ENCODE measurements at places on chromosomes 12 and 14.
A peak's percentile ranks its signal among the peaks of the same experiment; 100 is the strongest.

DNA sequence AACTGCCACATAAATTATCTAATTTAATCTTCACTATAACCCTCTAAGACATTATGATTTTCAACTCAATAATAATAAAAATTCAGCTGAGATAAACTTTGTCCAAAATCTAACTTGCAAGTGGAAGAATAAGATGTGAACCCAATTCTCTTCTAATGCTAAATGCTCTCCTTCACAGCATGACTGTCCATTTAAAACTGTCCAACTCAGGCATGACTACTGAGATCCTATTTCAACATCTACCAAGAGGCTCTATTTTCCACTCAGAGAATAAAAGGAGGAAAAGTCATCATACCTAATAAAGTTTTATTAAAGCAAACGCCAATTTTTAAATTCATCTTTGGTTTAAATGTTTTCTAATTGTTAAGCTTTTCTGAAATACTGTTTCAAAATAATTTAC is 183.6 kb downstream of the MED13L start:
- DNase-seq = no peak

GRCh38 chr14:75660630-75661498 is at the start of the genes ERG28 and TTLL5:
Gene ERG28 (minus strand): TSS chr14:75660876. CDS start chr14:75657502, 3,374 bp downstream.
Gene TTLL5 (plus strand): TSS chr14:75661246. CDS start chr14:75663150, 1,904 bp downstream.
- DNase-seq = peak; percentile 99

DNA sequence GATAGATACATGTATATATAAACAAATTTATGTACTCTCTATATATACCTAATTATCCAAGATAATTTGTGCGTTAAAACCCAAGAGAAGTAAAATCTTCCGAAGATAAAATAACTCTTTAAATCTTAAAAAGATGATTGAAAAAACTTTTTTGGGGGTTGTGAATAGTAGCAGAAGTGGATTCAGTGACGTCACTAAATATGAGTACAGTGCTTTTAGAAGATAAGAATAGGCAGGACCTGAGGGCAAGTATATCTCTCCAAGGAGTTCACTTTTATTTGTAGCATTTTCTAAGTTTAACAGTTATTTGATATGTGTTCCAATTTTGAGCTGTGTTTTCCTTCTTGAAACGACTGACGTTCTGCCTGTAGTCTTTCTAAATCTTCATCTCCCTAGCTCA is 319.8 kb downstream of the PPFIA2 start:
- DNase-seq = no peak

DNA sequence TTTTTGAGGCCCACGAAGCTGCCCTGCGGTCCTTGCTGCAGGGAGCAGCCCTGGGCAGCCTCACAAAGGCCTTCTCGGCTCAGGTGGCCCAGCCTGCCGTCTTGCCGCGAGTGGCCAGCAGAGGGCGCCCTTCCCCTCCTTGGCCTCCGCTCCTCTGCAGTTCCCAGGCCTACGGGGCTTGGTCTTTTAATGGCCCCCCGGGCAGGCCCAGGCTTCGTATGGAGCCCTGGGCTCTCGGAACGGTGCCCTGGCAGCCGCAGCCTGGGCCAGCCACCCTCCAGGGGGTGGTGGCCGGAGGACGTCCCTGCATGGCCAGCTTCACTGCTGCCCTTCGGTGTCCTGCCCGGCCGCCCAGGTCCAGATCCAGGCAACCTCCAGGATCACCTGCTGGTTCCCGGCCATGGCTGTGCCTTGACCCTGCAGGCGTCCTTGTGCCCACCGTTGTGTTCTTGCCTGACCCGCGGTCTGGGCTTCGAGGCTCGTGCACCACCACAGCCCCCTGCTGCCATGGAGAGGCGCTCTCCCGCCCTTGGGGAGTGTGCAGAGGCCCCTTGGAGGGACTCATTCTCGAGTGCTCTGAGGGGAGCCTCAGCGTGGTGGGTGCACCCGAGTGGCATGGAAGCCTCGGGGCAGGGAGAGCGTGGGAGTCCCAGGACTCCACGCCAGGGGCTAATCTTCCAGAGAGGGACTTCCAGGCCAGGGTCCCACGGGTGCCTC is 9.4 kb downstream of the ASPG start:
- no peak for DNase-seq

GRCh38 chr12:30485230-30485890 is 210.3 kb downstream of the IPO8 start:
- no peak for DNase-seq

- DNase-seq = no peak
Observed at GRCh38 chr14:51481643-51482042, 170.1 kb upstream of the FRMD6 start.

DNA sequence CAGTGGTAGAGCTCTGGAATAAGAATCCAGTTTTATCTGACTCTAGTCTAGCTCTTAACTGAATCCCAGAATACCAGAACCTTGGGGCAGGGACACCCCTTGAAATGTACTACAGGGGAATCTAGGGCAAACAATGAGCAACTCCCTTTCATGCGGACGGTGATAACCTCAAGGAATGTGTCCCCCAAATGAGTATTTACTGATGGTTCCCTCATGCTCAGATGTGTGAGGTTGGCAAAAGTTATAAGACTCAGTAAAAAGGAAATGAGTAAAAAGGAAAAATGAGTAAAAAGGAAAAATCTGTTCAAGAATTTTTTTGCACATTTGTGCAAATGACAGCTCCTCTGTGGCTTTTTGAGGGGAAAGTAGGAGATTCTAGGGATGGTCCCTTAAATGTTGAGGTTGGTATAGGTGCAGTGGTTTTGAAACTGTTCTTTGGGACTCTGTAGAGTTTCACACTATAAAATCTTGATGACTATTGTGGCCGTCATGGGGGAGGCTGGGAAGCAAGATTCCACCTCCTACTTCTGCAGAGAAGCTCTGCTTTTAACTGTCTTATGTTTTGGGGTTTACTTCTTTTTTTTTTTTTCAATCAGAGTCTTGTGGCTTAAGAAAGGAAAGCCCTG is 58.6 kb downstream of the NRXN3 start:
- no peak for DNase-seq

GRCh38 chr12:44930972-44931600 is 55.0 kb upstream of the NELL2 start:
- peak; percentile 78 for DNase-seq

DNA sequence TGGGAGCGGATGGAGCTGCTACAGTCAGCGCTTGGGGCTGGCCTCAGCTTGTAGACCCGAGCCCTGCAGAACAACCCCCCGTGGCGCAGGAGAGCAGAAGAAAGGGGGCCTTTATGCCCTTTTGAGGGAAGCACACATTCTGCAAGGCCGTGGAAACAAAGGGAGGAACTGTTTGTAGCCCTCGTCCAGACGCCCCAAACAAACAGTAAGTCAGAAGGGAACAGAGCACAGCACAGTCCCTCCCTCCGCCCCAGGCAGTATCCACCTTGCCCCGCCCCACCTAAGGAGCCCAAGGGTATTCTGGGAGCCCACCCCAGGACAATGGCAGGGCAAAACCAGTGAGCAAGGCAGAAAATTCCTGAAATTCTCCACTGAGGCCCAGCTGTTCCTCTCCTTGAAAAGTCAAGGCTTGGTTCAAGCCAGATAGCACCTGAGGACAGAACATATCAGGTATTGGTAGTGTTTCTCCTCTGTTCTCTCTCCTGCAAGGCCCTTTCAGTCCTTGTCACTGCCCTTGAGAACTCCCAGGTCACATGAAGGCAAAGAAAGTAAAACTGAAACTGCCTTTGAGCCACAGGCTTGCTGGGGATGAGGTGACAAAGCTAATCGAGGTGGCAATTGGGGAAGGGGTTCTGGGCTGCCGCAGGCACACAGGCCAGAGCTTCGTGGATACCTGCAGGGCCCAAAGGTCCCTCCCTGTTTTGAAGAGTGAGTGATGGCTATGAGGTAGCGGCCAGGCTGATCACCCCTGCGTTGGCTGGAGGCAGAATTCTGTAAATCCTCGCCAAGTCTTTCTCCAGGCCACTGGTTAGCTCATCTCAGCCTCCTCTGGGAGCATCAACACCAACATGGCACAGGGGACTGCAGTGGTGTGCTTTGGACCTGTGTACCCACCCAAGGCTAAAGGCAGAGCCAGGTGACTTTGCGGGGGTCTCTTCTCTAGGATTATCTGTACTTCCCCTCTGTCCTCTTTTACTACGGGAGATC is 499 bp downstream of the DGLUCY start:
- no peak for DNase-seq

DNA sequence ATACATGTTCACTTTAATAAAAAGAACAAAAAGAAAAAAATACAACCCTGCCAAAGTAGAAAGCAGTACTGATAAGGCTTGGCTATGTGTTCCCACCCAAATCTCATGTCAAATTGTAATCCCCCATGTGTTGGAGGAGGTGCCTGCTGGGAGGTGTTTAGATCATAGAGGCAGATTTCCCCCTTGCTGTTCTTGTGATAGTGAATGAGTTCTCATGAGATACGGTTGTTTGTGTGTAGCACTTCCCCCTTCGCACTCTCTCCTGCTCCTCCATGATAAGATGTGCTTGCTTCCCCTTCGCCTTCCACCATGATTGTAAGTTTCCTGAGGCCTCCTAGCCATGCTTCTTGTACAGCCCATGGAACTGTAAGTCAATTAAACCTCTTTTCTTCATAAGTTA is 59.9 kb downstream of the USP15 start:
- DNase-seq = no peak
